Coronary artery (tissue), 2 donors: ENCODE measurements at places on chromosomes 3 and 15.

GRCh38 chr3:17310983-17311382, 426.2 kb downstream of the PLCL2 start:
- no peak for DNase-seq

DNA sequence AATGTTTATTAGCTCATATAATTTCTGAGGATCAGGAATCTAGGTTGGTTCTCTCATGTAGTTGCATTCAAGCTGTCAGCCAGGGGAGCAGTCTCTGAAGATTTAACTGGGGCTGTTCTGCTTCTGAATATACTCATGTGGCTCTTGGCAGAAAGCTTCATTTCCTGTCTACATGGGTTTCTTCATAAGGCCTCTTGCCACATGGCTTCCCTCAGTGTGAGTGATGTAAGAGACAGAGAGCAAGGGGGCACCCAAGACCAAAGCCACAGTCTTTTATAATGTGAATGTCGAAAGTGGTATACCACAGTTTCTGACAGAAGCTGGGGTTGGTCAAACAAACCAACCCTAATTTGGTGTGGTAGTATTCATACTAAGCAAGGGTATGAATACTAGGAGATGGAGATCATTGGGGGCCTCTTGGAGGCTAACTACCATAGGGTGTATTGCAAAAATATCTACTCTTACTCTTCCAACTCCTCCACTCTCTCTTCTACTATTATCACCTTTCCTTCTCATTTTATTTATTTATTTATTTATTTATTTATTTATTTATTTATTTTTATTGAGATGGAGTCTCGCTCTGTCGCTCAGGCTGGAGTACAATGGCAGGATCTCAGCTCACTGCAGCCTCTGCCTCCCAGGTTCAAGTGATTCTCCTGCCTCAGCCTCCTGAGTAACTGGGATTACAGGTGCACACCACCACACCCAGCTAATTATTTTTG, 123.8 kb downstream of the B3GALNT1 start:
- no peak for DNase-seq

- DNase-seq, result no peak
Measured at GRCh38 chr15:33309602-33310276, 1.0 kb upstream of the RYR3 start.

- no peak for DNase-seq
Measured at GRCh38 chr15:89308236-89308635, 26.4 kb downstream of the POLG start.
